ENCODE measurements at places on chromosomes 11 and 22.

GRCh38 chr11:68308068-68308467 lies 4.3 kb upstream of the LRP5 start:
- DNase-seq: no peak

- no peak for DNase-seq
These were observed 17.7 kb upstream of the ADORA2A start for GRCh38 chr22:24409707-24410106.

DNA sequence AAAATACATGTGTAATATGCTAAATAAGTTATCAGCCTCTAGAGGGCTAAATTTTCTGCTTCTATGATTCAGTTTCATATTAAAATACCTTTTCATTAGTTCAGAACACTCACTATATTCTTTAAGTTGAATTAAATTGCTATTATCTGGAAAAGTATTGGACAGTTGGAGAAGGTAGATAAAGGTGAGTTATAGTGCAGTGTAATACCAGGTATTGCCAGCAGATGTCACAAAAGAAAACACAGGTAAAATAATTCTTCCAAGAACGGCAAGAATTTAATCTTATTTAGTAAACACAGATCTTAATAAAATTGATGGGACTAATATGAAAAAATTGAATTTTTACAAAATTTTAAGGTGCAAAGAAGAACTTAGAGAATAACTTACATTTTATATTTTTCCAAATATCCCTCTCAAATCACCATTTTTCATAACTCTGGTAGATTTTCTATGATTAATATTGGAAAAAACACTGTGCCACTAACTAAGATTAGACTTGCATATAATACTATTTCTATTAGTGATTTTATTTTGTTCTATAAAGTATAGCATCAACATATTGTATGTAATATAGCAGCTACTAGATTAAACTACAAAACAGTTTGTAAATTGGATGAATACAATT lies 1.7 kb upstream of the LRRC4C start:
- DNase-seq: no peak

- no peak for DNase-seq
These were observed 330.9 kb downstream of the CNTN5 start for GRCh38 chr11:99351624-99352023.

GRCh38 chr11:108960501-108960900 lies 295.6 kb downstream of the DDX10 start:
- no peak for DNase-seq

DNA sequence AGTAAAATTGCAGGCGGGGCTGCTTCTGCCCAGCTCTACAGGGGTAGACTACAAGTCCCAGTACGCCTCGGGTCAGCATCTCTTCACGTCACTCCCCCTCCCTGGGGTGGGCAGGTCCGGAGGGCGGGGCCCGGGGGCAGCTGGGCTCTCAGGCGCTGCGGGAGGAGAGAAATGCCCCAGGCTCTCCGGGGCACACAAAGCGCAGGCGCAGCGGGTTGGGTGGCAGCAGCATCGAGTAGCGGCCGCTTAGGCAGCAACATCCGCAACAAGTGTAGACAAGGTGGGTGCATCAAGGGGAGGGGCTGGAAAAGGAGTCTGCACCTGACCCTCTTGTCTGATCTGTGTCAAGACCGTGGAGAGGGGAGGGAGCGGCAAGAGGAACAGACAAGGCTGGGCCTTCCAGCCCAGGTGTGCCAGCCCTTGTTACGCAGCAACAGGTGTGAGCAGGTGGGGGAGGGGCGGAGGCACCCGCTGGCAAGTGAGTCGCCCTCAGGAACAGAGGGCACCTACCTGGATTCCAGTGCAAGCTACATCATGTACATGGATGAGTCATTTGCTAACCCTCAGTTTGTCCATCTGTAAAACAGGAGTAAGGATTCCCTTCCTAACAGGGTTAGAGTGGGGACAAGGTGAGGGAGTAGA lies 1.2 kb downstream of the PLEKHB1 start:
- peak; percentile 86 for DNase-seq

GRCh38 chr11:90774727-90775566 lies 552.1 kb upstream of the CHORDC1 start:
- no peak for DNase-seq

- no peak for DNase-seq
These were observed 120.3 kb upstream of the ZBED5 start for GRCh38 chr11:10978198-10978597.

DNA sequence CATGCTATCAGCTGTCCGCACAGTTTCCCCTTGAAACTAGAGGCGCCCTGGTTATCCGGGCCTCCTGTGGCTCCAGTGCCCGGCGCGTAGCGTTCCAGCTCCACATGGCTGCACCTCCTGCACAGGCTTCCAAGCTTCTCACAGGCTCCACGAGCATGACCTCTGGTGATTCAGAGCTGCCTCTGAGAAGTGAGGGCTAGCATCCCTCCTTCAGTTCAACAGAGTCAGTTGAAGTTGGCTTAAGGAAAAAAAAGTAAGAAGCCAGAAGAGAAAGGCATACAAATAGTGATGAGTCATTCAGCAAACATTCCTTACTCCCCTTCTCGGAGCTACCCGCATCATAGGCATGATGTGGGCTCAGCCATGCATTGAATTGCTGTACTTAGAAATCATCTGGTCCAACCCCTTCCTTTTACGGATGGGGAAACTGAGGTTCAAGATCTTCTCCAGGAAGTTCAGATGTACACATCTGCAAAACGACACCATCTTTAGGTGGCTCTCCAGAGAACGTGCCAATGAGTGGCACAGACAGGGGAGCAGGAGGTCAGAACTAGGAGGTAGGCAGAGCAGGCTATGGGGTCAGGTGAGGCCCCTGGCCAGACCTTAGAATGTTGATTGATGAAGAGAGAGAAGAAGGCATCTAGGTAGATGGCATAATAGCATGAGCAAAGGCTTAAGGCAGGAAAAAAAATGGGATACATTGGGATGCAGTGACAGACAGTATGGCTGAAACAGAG lies 216.3 kb upstream of the TBCEL start:
- no peak for DNase-seq
